ENCODE measurements at places on chromosomes 6 and 20. TPM values are rescaled to one million over a fixed set of nuclear protein-coding genes. Genes with fewer than 3 reads are reported as not detected.

The ARMC2 gene
- total RNA-seq: 12.7 TPM

- H3K4me3 ChIP-seq: no peak overlapping the region
- no peaks in the 10 kb centered on the region for H3K27me3 ChIP-seq
- H3K27ac ChIP-seq: no peak overlapping the region
- DNase-seq: no peak
- H3K36me3 ChIP-seq: no peaks in the 10 kb centered on the region
- H3K4me1 ChIP-seq: no peaks in the 10 kb centered on the region
Measured at GRCh38 chr20:47456952-47457724, 44.5 kb upstream of the NCOA3 start.

DNA sequence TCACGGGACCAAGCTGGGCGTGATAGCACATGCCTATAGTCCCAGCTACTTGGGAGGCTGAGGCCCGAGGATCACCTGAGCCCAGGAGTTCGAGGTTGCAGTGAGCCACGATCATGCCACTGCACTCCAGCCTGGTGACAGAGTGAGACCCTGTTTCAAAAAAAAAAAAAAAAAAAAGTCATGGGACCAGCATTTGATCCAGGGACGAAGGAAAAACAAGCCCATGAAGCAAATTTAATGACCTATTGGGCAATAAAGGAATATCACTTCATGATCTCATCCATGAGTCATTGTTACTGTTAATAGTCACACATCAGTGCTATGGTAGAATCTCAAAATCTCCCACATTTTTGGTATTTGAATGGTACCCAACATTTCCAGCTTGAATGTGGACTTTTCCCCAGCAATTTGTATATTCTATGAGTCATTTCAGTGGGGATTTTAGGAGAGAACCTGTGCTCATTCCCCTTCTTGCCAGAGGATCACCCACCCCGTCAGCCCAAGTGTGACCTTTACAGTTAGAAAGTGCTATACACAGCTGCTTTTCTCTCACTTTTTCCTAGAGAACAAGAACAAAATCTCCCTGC lies 8.5 kb upstream of the SOD2 start:
- H3K27ac ChIP-seq: peak overlapping the region; percentile 86
- no peak for DNase-seq
- H3K4me1 ChIP-seq: no peaks in the 10 kb centered on the region
- H3K27me3 ChIP-seq: no peaks in the 10 kb centered on the region
- H3K36me3 ChIP-seq: no peaks in the 10 kb centered on the region
- H3K4me3 ChIP-seq: no peak overlapping the region

GRCh38 chr6:108210556-108210955 lies 44.7 kb downstream of the NR2E1 start:
- H3K36me3 ChIP-seq: no peaks in the 10 kb centered on the region
- H3K4me1 ChIP-seq: no peaks in the 10 kb centered on the region
- no peak for DNase-seq
- H3K27me3 ChIP-seq: no peaks in the 10 kb centered on the region

DNA sequence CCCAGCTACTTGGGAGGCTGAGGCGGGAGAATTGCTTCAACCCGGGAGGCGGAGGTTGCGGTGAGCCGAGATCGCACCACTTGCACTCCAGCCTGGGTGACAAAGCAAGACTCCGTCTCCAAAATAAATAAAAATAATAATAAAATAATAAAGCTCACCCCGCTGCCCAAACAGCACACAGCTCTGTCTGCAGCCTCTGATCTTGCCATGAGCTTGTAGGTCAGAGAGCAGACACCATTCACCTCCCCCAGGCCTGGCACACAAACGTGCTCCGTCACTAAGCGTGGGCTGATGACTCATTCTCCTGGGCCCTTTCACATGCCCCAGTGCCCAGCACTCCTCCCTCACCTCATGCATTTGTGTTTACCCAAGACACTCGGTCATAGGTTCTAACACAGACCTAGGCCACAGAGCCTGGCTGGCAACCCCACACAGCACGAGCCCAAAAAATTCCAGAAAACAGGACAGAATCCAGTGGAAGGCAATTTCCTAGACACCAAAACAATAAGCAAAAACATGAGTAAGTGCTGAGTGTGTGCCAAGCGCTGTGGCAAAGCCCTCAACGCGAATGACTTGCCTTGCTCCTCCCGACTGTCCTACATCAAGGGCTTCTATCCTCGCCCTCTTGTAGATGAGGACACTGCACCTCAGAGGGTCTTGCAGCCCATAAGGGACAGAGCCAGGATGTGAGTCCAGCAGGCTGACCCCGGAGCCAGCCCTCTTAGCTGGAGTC lies 18.0 kb downstream of the ATP9A start:
- H3K4me1 ChIP-seq: peaks cover 4% of the 10 kb centered on the region
- DNase-seq: peak; percentile 49
- no peaks in the 10 kb centered on the region for H3K27me3 ChIP-seq
- H3K36me3 ChIP-seq: no peaks in the 10 kb centered on the region
- peak overlapping the region; percentile 78 for H3K27ac ChIP-seq

DNA sequence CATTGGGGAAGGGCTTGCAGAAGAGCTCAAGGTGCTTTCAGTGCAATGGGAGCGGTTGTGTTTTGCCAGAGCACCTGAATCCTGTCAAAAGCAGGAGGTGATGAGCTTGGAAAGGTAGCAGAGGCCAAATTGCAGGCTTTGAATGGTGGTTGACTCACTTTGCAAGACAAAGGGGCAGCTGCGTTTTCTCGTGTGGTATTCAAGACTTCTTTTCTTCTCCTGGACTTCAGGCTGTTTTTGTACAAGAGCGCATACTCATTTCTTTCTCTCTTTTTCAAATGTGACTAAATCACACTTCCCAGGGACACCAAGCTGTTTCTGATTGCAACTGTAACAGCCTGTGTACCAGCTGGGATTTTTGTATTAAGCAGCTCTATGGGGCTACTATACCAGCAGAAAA lies 32.3 kb downstream of the GHRH start:
- no peaks in the 10 kb centered on the region for H3K27me3 ChIP-seq
- H3K4me1 ChIP-seq: peaks cover 10% of the 10 kb centered on the region
- no peak overlapping the region for H3K27ac ChIP-seq
- H3K4me3 ChIP-seq: no peak overlapping the region
- peaks cover 19% of the 10 kb centered on the region for H3K36me3 ChIP-seq

GRCh38 chr20:36062799-36063198 lies 91.7 kb upstream of the EPB41L1 start:
- H3K36me3 ChIP-seq: no peaks in the 10 kb centered on the region
- H3K27ac ChIP-seq: no peak overlapping the region
- H3K27me3 ChIP-seq: no peaks in the 10 kb centered on the region
- H3K4me1 ChIP-seq: peaks cover 4% of the 10 kb centered on the region
- no peak for DNase-seq

- no peak for DNase-seq
- no peaks in the 10 kb centered on the region for H3K4me1 ChIP-seq
- H3K27ac ChIP-seq: no peak overlapping the region
- no peaks in the 10 kb centered on the region for H3K36me3 ChIP-seq
- no peaks in the 10 kb centered on the region for H3K27me3 ChIP-seq
Measured at GRCh38 chr6:84521511-84521910, 242.9 kb downstream of the TBX18 start.

Data from kidney (tissue), 22 donors.